ENCODE measurements at places on chromosomes 6 and 20.

- DNase-seq, result no peak
These were observed 436.0 kb downstream of the PLCB1 start for GRCh38 chr20:8568075-8568474.

GRCh38 chr6:165163519-165163918, 145.9 kb downstream of the C6orf118 start:
- no peak for DNase-seq

DNA sequence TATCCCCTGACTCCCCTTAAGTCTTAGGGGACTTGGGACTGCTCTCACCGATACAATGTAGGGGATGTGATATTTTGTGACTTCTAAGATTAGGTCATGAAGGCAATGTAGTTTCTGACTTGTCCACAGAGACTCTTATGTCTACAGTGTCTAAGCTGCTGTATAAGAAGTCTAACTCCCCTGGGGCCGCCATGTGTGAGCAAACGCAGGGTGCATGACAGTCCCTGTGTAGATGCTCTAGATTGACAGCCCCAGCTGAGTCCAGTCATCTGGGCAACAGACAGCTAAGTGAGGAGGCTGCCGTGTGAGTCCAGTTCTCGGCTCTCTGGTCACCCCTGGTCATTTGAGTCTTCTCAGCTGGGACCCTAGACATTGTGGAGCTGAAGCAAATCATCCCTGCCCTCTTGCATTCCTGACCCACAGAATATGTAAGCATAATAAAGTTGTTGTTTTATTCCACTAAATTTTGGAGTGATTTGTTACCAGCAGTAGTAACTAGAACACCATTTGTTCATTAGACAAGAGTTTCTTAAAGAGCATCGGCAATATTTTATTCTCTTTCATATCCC, 743.3 kb upstream of the CHD6 start:
- no peak for DNase-seq

- no peak for DNase-seq
These were observed 291.4 kb upstream of the RNF217 start for GRCh38 chr6:124670801-124671200.

- DNase-seq, result no peak
These were observed 28.6 kb downstream of the FOXO3 start for GRCh38 chr6:108589244-108589791.

- DNase-seq, result no peak
These were observed 2.9 kb downstream of the LAMA5 start for GRCh38 chr20:62363920-62364851.

DNA sequence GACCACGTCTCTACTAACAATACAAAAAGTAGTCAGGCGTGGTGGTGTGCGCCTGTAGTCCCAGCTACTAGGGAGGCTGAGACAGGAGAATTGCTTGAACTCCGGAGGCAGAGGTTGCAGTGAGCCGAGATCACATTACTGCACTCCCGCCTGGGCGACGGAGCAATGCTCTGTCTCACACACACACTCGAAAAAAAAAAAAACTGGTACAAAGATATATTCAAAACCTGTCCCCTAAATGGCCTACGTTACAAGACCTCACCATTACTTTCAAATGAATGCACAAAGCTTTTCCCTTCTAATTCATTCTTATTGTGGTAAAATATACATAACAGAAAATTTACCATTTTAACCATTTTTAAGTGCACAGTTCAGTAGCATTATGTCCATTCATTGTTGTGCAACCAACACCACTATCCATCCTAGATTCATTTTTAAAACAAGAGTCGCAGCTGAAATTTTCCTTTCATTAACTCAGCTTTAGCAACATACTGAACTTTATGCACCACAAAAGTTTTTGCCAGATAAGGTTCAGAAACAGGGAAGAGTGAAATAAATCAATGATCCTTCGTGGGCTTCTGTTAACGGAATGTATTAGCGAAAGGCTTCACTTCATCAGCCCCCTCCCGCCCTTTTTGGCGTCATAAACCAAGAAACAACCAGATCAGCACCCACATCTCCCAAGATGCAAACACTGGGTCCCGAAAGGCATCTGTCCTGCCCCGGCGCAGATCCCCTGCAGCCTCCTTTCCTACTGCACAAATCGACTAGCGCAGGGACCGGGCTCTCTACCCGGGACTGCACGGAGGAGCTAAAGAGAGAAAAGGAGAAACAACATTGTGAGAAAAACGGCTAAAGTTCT, 825 bp upstream of the FAM135A start:
- no peak for DNase-seq

GRCh38 chr20:61445138-61445537, 193.1 kb downstream of the CDH4 start:
- DNase-seq, result no peak

DNA sequence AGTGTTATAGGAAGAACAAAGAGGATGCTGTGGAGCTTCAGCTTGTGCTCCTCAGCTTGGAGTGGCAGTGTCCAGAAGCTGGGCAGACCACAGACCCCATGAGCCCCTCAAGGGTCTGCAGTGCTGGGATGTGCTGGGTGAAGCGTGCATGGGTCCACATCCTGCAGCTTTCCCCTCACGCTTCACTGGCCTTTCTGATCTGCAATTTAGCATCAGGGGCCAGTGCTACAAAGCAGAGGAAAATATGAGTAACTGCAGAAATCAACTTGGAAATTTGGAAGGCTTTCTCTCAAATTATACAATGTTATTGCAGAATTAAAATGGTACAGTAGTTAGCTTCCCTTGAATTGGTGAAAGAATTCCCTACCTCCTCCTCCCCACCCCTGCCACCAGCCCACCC, 10.1 kb downstream of the SLC17A4 start:
- DNase-seq, result no peak

- no peak for DNase-seq
These were observed at the start of gene SPEF1 for GRCh38 chr20:3781153-3781910. TSS of gene SPEF1 (minus strand) at chr20:3781448. CDS start at chr20:3781287, 161 bp downstream.

DNA sequence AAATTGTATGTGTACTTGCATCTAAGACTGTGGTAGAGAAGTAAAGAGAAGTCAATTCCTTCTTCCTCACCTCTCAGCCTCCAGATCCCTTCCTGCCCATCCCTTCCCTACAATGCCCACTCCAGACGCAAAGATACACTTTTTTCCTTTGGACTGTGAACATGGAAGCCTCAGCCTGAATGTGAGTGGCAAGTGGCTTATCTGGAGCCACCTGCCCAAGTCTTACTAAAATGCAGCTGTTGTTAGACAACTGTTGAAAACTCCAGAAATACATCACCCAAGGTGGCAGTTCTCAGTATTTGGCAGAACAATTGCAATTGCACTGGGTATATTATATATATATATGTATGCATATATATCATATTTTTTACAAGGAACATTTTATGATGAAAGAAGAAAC, 7.5 kb downstream of the VGLL2 start:
- no peak for DNase-seq

GRCh38 chr20:21505810-21506530, 7.9 kb downstream of the NKX2-2 start:
- DNase-seq, result peak; percentile 28

DNA sequence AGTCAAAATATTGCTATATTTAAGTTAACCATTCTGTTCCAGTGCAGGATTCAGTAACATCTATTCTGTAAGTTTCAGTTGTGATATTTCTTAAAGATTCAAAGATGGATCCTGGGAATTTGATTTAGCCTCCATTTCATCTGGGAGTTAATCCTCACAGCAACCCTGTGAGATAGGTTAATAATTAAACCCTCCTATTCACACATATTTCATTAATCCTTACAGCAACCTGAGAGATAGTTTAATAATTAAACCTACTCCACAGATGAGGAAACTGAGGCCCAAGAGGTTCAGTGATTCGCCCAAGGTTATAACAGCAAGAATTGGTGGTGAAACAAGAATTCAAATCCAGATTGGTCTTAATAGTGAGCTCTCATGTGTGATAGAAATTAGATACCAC, 10.9 kb upstream of the ZBTB2 start:
- DNase-seq, result no peak

DNA sequence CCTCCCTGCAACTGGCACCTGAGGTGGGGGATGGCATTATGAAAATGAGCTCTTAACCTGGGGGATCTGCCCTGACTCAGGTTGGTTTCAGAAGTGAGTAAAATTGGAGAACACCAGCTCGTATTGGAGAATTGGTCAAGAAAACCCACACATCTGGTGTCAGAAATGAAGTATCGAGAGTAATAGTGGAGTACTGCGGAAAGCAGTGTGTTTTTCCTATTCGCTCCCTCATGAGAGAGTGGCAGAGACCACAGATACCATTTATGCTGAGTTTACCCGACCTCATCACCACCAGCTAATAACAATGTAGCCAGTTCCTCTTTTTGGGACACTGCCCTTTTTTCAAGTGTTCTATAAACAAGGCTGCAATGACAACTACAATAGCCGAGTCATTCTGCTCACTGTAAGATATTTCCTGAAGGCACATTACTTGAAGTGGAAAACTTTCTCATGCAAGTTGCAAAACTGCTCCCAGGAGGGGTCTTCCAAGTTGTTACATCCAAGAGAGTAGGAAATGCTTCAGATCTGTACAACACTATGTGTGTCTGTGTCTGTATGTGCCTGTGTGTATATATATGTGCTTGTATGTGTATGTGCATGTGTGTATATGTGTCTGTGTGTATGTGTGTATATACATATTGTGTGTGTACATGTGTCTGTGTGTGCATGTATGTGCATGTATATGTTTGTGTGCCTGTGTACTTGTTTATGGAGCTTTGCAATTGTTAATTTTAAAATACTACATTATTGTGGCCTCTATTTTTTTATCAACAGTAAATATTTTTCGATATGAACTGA, 106.0 kb upstream of the CST7 start:
- no peak for DNase-seq

GRCh38 chr20:38205001-38205400, 39.9 kb upstream of the TGM2 start:
- DNase-seq, result no peak

DNA sequence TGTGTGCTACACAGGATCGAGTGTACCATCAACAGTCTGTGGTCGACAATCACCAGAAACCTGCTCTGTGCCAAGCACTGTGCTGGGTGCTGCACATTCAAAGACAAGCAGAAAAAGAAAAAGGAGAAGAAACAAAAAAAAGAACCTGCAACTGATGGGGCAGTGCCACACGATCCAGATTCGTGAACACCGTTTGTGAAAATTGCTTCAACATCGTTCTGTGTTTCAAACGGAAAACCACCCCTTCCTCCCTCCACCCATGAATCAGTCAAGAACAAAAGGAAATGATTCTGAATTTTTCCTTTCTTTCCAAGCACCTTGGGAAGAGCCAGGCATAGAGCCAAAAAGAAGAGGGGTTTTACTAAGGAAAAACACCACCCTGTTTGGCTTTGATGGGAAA, 129.2 kb upstream of the ARID1B start:
- DNase-seq, result no peak

DNA sequence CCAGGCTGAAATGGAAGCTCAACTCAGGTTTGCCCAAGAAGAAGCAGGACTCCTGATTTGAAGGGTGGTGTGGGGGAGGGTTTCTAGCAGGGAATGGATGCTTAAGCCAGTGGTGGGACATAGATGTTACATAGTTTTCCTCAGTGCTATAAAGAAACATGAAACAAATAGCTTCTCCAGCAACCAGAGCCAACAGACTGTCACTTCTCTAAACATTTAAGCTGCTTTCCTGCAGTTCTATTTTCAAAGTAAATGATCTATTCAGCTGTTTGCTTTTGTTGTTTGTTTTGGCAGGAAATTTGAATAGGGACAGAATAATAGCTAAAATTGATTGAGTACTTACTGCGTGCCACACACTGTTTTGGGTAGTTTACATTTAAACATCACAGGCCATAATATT, 169.0 kb downstream of the UST start:
- DNase-seq, result no peak

GRCh38 chr6:50096296-50096695, 46.6 kb upstream of the DEFB112 start:
- DNase-seq, result no peak

GRCh38 chr6:26350858-26351543, 14.0 kb upstream of the BTN3A2 start:
- no peak for DNase-seq

GRCh38 chr20:45060294-45060693, 40.6 kb downstream of the KCNS1 start:
- no peak for DNase-seq

DNA sequence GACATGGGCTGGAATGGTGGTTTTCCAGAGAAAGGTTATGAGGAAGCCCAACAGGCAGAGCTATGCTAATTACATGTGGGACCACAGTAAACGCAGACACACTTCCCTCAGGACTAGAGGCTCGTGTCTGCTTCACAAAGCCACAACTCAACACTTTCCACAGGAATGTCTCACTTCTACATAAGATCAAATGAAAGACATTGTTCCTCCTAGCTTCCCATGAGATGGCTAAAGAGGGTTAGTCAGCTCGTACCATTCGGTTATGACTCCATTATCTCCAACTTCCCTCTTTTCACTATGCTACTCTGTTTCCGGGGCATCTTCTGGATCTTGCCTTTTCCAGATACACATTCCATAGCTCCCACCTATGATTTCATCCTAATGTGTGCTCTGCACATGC, 29.1 kb upstream of the ZC3H12D start:
- no peak for DNase-seq

GRCh38 chr6:551405-551804, 105.5 kb downstream of the HUS1B start:
- DNase-seq, result no peak

DNA sequence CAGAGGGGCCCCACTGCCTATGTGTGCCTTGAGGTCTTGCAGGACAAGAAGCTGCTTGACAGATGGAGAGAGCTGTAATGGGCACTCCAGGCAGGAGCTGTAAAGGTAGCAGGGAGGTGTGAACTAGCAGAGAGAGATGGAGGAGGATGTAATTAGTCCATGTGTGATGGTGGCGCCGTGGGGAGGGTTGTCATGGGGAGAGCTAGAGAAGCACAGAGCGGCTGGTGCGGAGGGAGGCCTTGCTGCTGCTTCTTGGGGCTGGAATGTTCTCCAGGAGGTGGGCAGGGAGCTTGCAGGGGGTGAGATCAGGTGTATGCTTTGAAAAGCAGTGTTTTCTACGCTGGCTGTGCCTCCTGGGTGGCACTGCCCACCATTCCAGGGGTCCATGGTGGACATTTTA, 32.1 kb downstream of the APCDD1L start:
- no peak for DNase-seq

DNA sequence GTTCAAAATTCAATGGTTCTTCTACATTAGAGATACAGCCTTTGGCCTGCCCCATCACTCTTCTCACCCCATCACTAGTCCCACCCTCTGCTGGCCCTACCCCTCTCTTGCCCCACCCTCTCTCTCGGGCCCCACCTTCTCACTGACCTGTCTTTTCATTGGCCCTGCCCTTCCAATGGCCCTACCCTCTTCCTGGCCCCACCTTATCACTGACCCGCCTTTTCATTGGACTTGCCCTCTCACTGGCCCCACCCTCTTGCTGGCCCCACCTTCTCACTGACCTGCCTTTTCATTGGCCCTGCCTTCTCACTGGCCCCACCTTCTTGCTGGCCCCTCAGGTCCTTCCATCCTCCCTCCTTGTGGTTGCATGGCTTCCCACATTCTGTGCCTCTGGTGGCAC, 107.2 kb upstream of the PLEKHG1 start:
- DNase-seq, result no peak

DNA sequence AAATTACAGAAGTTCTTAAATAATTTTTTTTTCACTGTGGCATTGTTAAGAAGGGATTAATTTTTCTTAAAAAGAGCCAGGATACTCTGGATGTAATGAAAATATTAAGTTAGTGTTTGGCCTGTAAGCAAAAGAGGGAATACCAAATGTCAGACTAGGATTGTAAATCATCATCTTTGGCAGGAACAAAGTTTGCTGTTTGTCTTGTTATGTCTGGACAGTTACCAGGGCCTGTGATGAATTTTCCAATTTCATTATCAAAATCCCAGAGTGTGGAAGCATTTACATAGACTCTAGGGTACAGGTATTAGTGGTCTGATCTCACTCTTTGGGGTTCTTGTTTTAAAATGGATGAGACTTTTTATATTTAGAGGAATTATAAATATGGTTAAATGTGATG, 26.1 kb downstream of the CEP57L1 start:
- no peak for DNase-seq
